Vagina (tissue), 2 donors: ENCODE measurements at places on chromosomes 2 and 18.

GRCh38 chr2:31347319-31347718 is 67.2 kb downstream of the XDH start:
- H3K27me3 ChIP-seq, result no peaks in the 10 kb centered on the region
- peak; percentile 74 for DNase-seq
- H3K4me3 ChIP-seq, result no peak overlapping the region
- no peaks in the 10 kb centered on the region for H3K4me1 ChIP-seq

GRCh38 chr2:13652531-13653313 is 936.0 kb downstream of the TRIB2 start:
- H3K27ac ChIP-seq, result no peak overlapping the region
- H3K27me3 ChIP-seq, result no peaks in the 10 kb centered on the region
- no peaks in the 10 kb centered on the region for H3K36me3 ChIP-seq
- no peaks in the 10 kb centered on the region for H3K4me1 ChIP-seq

DNA sequence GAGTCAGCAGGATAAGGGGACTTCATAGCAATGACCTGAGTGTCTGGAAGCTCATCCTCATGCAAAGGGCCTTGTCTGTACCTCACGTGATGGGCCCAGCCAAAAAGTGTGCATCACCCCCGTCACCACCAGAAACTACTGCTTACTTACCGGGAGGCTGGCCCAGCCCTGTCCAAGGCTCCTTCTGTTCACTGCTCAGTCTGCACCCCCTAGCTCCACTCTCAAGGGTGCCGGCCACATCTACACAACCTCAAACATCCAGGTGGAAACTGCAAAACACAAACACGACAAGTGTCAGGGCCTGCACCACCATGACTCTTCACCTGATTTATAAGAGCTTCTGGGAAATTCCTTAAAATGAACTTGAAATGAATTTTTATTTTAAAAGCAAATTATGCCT is 55.1 kb downstream of the ADD2 start:
- no peak overlapping the region for H3K27ac ChIP-seq
- H3K4me3 ChIP-seq, result no peak overlapping the region
- no peaks in the 10 kb centered on the region for H3K4me1 ChIP-seq
- no peak for DNase-seq
- H3K36me3 ChIP-seq, result no peaks in the 10 kb centered on the region

GRCh38 chr2:96773922-96774321 is 13.2 kb downstream of the CNNM4 start:
- no peak for DNase-seq
- H3K27ac ChIP-seq, result no peak overlapping the region
- no peaks in the 10 kb centered on the region for H3K27me3 ChIP-seq
- H3K4me1 ChIP-seq, result peaks cover 47% of the 10 kb centered on the region
- H3K4me3 ChIP-seq, result peak overlapping the region; percentile 15

- H3K27ac ChIP-seq, result no peak overlapping the region
- H3K36me3 ChIP-seq, result no peaks in the 10 kb centered on the region
- H3K4me1 ChIP-seq, result no peaks in the 10 kb centered on the region
- no peak for DNase-seq
Measured at GRCh38 chr2:225069477-225069876, 27.2 kb upstream of the DOCK10 start.

DNA sequence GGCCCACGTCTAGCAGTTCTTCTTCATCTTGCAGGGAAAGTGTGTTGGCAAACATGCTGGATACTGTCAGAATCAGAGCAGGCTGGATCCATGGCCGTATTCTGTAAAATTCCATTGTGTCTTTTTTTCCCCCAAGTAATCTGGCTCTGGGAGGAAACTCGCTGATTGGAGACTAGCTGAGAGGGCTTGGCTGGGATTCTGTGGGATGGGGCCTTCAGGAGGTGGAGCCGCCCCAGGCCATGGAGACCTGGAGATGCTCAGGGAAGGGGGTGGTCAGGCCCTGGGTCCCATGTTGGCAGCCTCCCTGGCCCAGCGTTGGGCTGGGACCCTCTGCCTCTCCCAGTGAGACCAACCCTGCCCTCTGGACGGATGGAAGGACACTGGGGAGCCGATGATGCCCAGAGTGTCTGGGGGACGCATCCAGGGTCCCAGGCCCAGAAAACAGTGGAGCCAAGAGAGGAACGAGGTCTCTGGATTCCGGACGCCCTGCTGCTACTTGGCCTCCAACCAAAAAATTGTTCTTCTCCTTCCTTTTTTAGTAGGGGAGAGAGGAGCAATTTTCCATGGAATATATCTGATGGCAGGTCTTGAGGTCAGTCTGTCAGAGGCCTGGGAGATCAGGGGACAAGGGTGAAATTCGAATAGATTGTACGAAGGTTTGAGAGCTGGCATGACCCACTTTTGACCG is 114.5 kb downstream of the AGAP1 start:
- H3K27ac ChIP-seq, result peak overlapping the region; percentile 73
- peaks cover 27% of the 10 kb centered on the region for H3K4me1 ChIP-seq
- H3K27me3 ChIP-seq, result no peaks in the 10 kb centered on the region
- no peak for DNase-seq
- no peaks in the 10 kb centered on the region for H3K36me3 ChIP-seq
